ENCODE measurements at places on chromosomes 5 and 9.
A peak's percentile ranks its signal among the peaks of the same experiment; 100 is the strongest.

GRCh38 chr9:96217754-96218693 lies 84.0 kb downstream of the HSD17B3 start:
- DNase-seq, result peak; percentile 72

DNA sequence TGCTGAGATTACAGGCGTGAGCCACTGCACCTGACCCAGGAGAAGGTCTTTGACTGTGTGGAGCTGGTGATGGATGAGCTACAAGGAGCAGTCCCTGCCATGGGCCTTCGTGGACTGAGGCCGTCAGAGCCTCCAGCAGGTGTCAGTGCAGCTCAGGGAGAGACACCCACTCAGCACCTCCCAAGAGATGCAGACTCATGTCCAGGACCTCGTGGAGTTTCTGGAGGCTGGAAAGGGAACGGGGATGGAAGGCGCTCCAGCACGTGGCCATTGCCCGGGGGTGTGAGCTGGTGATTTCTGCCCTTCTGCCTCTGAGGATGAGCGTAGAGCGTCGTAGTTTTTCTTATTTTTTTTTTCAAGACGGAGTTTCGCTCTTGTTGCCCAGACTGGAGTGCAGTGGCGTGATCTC lies 9.5 kb downstream of the TOR4A start:
- peak; percentile 42 for DNase-seq

GRCh38 chr5:142421228-142421617 lies 96.4 kb upstream of the SPRY4 start:
- no peak for DNase-seq

GRCh38 chr5:150173161-150173560 lies 6.6 kb downstream of the CDX1 start:
- no peak for DNase-seq

GRCh38 chr5:154503698-154504039 lies 25.6 kb upstream of the HAND1 start:
- no peak for DNase-seq
